ENCODE measurements at places on chromosomes 5 and 9.

DNA sequence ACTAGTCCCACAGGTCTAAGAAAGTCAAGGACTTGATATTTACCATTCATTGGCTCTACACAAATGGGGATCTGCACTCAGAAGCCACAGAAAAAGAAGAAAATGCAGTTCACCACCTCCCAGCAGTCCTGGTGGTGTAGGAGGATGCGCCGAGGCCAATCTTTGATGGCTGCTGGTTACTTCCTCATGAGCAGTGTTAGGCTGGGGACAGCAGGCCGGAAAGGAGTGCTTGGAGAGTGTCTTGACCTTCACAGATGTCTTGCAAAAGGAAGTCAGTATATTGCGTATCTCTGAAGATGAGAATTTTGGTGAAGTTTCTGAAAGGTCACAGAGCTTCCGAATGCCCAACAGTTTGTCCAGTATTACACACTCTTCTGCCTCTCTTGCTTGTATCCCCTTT, 597.0 kb downstream of the EBF1 start:
- DNase-seq: no peak

DNA sequence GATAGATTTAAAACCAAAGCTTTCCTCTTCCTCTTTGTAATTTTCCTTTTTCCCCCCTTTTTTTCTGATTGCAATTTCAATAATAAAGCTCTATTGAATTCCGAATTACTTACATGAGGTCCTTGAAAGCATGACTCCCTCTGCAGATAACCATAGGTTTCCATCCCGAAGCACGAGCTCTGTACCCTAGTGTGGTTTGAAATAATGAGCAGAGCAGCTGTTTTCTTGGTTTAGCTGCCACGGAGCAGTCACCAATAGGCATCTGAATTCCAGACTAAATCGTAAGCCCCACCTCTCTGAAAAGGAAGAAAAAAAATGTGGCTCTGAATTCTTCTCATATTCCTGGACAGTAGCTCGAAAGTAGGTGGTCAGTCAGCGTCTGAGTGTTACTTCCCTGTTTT, 18.5 kb upstream of the GNE start:
- DNase-seq: no peak

DNA sequence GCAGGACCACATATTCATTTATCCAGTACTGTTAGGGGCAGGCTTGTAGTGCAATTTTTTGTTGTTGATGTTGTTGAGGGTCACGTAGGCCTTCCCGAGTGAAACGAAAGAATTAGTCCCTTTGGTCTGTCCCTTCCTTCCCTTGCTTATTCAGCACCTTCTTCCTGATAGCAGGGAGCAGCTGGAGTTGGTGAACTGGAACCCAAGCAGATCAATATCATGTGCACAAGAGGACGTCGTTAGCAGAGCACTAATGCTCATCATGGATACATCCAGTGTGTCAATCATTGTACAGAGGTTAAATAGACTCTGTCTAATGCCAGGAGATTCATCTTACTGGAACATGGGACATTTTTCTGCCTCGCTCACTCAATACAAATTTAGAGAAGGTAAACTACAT, 33.0 kb upstream of the MAP1B start:
- DNase-seq: no peak

DNA sequence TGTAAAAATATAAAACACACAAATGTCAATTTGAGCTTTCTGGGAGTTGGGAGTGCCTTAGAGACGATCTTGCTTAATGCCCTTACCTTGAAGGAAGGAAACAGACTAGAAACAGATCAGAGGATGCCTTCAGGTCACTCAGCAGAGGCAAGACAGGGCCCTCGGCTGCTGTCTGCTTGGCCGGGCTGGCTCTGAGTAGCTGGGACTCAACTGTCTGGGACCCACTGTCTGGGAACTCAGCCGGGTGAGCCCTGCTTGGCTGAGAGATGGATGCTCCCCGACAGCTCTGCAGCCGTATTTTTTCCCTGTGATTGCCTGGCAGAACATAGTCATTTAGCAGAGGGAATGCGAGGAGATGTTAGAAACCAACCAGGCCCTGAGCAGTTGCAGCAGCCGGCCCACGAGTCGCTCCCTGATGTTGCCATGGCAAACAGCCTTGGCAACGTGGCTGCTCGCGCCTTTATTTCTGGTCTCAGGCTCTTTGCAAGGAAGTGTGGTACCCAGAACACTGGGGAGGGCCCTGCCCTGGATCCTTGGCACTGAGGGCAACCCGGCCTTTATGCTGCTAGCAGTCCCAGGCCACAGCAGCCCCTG, 10.9 kb downstream of the PPARGC1B start:
- no peak for DNase-seq

GRCh38 chr5:171895081-171895480, 109.5 kb downstream of the SMIM23 start:
- DNase-seq: no peak

GRCh38 chr9:82584349-82584863, 478.5 kb downstream of the RASEF start:
- no peak for DNase-seq

DNA sequence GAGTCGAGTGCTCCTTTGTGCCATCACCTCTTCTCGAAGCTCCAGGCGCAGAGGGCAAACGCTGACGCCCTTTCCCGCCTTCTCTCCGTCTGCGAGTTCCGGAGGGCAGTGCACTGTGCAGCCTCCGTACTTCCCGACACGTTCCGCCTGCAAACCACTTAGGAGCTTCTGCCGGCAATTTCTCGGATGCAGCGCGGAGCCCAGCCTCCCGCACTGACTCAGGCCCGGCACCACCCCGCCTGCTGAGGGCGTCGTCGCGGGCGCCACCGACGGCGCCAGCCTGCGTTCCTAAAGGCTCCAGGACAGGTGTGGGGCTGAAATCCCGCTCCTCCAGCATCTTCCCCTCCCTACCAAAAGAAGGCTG, 9.3 kb upstream of the TRIM36 start:
- no peak for DNase-seq

DNA sequence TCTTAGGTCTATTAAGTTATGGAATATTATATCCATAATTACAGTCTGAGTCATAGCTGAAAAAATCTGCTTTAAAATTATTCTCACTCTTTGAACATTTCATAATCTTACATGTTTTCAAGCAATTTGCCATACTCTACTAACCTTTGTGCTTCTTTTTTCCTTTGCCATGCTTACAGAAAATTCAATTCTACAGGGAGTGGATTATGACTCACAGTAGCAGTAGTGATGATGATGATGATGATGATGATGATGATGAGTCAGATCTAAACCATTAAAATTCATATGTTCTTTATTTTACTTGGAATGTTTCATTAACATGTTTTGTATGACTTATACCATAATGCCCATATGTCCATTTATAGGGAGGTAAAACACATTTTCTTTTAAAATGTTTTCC, 207.1 kb downstream of the VPS13A start:
- no peak for DNase-seq

- no peak for DNase-seq
Measured at GRCh38 chr9:1513105-1513504, 462.9 kb downstream of the DMRT2 start.

DNA sequence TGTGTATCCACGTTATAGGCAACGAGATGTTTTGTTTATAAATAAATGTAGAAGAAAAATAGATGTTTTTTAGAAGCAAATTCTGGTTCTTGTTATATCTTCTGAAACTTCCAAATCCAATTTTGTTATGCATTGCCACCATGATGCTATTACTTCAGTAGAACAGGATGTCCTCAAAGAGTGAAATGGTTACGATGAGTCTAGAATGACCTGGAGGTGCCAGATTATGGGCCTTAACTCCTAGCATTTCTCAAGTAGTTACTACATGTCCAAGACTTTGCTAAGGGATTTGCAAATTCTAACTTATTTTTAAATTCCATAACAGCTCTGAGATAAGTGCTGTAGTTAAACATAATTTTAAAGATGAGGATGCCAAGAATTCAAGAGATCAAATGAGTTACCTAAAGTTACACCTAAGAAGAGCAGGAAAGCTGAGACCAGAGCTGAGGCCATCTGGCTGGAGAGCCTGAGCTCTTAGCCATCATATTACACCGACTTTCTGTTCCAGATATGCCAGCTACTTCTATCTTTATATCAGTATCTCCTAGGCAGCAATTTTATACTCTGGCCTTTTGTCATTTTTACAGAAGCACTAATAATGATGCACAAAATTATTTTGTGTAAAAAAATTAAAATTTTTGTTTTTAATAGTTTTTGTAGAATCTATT, 173.2 kb upstream of the RASEF start:
- no peak for DNase-seq

GRCh38 chr5:170305646-170306025, 8.1 kb upstream of the LCP2 start:
- DNase-seq: no peak

DNA sequence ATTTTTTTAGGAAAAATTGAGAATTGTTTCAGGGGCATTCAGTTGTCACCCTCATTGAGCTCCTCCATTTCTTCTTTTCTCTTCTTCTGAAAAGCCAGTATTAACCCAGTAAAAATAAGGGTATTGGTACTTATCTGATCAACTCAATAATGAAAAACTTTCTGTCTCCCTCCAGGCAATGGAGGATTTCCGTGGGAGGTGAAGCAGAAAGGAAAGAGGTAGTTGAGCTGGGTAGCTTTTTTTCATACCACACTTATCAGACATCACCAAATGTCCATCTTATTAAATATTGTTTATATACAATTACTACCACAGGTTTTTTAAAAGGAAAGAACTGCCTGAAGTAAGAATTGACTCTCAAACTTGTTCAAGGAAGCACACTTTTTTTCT, 731.1 kb upstream of the ZNF608 start:
- no peak for DNase-seq

DNA sequence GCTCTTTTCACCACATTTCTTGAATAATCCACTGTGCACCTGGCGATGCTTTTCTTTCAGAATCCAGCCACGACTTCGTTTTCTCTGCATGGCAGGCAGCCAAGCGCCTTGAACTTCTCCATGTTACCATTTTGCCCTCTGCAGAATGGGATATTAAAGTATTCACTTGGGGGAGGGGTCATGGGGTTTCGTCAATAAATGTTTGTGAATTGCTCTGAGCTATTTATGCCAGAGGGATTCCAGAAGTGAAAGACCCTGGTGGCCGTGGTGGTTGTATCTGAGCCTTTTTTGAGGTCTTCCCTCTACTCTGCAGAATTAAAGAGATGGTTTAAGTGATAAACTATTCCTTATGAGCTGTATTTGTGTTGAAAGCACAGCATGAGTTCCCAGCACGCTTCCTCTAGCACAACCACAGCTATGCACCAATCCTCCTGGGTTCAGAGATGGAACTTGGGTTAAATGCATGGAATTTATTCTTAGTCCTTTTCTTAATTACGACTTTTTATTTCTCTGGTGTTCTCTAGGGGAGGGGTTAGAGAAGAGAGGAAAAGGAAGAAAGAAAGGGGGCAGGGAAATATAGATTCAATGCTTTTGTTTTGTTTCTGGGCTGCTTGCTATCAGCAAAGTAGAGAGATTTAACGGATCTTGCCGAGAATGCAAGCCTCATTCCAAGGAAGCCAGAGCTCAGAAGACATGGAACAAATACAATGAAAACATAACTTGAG, 478.2 kb upstream of the TNC start:
- DNase-seq: no peak

DNA sequence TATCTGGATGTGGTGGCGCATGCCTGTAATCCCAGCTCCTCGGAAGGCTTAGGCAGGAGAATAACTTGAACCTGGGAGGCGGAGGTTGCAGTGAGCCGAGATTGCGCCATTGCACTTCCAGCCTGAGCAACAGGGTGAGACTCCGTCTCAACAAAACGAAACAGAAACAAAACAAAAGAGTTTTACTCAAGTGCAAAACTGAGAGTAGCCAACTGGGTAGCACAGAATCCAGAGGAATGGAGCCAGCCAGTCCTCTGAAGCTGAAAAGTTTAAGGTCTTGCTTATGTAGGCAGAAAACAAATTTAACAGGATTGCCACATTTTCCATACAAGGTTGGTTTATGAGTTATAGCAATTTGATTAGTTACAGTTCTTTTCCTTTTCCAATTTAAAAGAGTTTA, 32.0 kb downstream of the SPIN1 start:
- DNase-seq: no peak

- no peak for DNase-seq
Measured at GRCh38 chr9:4225291-4226028, 74.4 kb downstream of the GLIS3 start.

DNA sequence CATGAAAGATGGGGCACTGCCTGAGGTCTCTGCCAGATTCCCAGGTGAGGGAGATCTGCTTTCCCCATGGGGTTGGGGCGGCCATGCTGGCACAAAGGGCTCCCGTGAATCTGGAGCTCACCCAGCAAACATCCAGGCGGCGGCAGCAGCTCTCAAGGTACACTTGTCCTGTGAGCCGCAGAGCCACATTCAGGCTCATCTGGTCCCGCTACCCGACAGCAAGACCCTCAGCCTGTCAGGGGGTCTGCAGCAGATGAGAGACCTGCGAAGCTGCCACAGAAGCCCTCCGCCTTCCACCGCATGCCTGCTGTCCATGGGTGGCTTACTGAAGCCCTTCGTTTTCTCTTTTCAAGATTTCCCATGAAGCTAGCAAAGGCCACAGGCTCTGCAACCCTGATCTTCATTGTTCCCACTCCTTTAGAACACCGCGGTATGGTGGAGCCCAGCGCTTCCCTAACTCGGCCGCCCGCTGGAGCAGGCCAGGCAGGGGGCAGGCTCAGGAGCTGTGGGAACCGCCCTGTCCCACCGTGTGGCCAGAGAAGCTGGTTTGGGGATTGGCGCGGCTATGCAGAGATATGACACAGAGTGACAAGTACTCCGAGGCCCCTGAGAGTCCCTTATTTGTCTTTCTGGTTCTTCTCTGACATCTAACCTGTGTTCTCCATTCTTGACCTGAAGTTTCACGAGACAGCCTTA, 8.8 kb downstream of the LRRC14B start:
- no peak for DNase-seq

- no peak for DNase-seq
Measured at GRCh38 chr5:141630570-141631140, 6.0 kb downstream of the HDAC3 start.

GRCh38 chr9:121023064-121023463, 27.0 kb downstream of the C5 start:
- DNase-seq: no peak

DNA sequence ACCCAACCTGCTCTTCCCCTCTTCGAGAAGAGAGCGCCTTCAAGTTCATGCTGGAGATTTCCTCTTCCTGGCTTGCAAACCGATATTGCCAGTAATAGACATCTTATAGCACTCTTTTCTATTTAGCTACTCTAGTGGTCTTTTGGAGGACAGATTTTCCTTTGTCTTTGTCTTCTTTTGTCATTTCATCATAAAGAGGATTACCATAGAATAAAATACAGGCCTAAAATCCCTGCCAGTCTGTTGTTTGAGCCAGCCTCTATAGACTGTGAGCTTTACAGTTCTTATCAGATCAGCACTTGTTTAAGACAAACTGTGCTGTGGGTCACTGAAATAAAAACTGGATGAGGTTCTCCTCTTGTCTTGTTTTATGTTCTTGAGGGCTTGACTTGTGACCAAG, 802.8 kb downstream of the NR2F1-AS1 start:
- no peak for DNase-seq

GRCh38 chr5:31680528-31680927, 41.6 kb downstream of the PDZD2 start:
- DNase-seq: no peak

DNA sequence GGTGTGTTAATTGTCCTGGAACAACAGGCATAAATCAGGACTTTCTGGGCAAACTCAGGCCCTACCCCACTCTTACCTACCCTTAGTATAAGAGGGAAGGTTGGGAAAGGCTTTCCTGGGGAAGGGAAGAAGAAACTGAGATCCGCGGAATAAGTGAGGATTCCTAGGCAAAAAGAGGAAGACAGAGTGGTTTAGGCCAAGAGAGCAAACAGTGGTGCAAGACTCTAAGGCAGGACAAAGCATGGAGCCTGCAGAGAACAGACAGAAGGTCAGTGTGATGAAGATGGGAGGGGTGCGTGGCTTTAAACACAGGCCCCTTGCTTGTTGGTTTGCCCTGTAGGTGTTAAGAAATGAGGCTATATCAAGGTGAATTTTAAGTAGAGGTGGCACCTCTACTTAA, 69.4 kb downstream of the TMC1 start:
- no peak for DNase-seq

Measured in stimulated activated CD4-positive, alpha-beta T cell treated with anti-CD3 and anti-CD28 coated beads, Interleukin-1b, Interleukin-23, amount 100 ng/mL, for 48 hours (primary cell).